ENCODE measurements at places on chromosomes 6 and 20.

GRCh38 chr6:3714768-3715167 is 36.7 kb downstream of the PXDC1 start:
- ATAC-seq = no peak

DNA sequence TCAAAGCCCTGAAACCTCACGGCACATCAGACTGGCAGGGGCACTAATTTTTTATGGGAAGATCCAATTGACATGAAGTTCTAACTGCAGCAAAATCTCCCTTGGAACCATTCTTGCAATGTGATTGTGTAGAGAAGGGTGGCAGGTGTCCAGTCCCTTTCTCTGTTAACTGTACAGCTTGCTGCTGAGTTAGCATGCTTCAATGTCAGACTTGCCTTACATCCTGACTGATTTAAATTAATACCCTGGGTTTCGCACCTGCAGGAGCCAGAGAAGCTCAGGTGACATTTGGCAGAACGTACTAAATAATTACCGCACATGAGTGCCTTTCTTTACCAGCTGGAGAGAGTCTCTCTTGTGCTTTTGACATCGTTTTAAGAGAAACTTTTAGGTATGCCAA is 123.0 kb downstream of the DOK5 start:
- no peak for ATAC-seq

- ATAC-seq = no peak
Measured at GRCh38 chr20:33281550-33282146, 1.4 kb upstream of the BPIFB1 start.

DNA sequence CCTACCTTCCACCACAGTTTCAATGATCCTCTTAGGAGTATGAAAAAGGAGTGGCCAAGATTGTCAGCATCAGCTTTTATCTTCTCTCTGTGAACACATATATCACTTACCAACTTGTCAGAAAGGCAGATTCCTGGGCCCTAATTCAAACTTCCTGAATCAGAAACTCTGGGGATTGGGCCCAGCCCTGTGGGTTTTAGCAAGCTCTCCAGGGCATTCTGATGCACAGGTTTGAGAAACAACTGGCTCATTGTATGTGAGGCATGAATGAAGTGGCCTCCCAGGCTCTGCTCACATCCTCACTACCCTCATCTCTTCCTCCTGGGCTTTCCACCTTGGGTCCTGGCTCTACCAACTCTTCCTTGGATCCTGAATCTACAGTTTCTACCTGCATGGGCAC is 13.2 kb upstream of the THBD start:
- ATAC-seq = no peak

DNA sequence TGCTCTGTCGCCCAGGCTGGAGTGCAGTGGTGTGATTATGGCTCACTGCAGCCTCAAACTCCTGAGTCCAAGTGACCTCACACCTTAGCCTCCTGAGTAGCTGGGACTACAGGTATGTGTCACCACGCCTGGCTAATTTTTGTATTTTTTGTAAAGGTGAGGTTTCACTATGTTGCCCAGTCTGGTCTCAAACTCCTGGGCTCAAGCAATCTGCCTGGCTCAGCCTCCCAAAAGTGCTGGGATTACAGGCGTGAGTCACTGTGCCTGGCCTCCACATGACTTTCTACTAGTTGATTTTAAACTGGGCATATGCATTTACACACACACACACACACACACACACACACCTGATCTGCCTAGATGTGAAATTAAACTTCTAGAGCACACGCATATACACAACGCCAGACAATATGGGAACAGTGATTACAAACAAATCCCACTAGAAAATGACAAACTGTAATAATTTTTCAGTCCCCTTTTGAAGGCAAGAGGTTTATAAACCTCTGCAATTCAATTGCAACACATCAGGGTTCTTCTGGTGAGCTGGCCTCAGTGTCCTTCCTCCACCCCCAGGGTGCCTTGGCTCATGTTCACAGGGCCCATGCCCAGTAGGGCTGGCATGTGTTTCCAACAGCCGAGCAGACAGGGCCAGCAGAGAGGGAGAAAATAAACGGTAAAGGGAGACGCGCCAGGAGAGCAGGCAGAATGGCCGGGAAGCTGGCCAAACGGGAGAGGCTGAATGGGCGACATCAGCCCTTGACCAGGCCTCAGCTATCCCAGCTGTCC is 31.2 kb downstream of the PARD6B start:
- ATAC-seq = peak; percentile 69

- no peak for ATAC-seq
Measured at GRCh38 chr6:137975188-137975940, 108.3 kb downstream of the TNFAIP3 start.

DNA sequence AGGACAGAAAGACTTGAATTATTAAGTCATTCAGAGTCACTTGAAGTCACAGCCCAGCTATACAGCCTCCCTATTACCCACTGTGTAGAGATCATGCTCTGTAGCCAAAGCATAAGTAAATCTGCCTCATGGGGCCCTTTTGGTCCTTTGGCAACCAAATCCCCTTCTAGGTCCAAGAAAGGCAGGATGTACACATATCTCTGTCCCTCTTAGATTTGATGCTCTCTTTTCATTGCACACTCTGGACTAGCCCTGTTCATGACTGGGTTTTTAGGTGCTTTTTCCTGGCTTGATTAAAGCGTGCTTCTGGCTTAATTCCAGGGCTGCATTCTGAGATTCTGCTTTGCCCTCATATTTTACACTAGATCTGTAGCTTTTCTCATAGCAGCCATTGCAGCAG is 296.8 kb downstream of the TENT5A start:
- no peak for ATAC-seq

GRCh38 chr6:113763311-113763766 is 93.8 kb upstream of the MARCKS start:
- no peak for ATAC-seq

GRCh38 chr6:466564-466963 is 75.0 kb downstream of the IRF4 start:
- ATAC-seq = no peak

- ATAC-seq = no peak
Measured at GRCh38 chr6:166269301-166270039, 38.7 kb downstream of the PRR18 start.

DNA sequence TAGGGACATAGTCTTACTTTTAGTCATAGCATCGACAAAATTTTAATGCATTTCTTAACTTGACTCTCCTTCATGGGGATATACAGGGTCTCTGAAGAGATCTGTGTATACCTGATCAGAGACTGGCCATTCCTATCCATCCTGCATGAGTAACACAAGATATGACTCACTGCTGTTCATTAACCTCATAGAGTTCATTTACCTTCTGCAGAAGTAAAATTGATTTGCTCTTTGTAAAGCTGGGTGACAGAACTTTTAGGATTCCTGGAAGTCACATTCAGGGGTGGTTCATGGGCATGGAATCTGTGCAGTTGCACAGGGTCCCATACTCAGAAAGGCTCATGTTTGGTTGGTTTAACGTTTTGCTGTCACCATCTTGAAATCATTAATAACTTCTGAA is 53.2 kb downstream of the PDE7B start:
- peak; percentile 55 for ATAC-seq

DNA sequence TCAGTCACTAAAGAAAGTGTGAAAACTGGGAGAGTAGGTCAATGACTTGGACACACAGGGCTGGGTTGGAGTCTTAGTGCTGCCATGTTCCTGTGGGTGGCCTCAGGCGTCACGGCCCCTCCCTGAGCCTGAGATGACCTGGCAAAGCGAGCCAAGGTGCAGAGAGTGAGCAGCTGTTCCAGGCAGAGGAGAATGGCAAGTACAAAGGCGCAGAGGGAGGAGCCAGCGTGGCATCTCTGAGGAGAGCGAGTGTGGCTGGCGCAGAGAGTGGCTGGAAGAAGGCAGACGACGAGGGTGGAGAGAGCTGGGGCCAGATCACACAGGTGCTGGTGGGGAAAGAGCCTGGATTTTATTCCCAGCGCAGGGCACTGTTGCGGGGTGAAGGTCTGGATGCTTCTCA is 20.6 kb upstream of the CHMP4B start:
- ATAC-seq = no peak

DNA sequence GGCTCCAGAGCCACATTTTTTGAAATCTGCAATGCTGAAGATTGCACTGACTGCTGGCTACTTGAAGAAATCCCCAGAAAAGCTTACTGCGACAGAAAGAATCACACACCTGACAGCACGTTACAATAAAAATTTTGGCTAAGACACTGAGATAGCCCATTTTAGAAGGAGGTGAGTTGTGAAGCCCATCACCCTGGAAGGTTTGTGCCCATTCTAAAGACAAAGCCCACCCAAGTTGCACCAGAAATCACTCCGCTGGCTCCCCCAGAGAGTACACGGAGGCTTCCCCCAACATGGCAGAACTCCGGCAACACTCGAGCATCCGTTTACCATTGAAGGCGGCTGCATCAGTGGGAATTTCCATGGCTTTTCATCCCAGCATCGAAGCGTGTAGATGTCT is 29.4 kb downstream of the LPA start:
- no peak for ATAC-seq

GRCh38 chr6:42337985-42338743 is 113.6 kb downstream of the TRERF1 start:
- no peak for ATAC-seq

- no peak for ATAC-seq
Measured at GRCh38 chr6:137102851-137103492, 58.2 kb upstream of the IL20RA start.

- ATAC-seq = no peak
Measured at GRCh38 chr20:62922451-62922921, 3.8 kb downstream of the DIDO1 start.

GRCh38 chr6:139757784-139758183 is 383.3 kb upstream of the CITED2 start:
- ATAC-seq = no peak

GRCh38 chr6:20833881-20834515 is 299.7 kb downstream of the CDKAL1 start:
- ATAC-seq = peak; percentile 79

GRCh38 chr6:109595998-109596397 is 95.0 kb downstream of the AK9 start:
- peak; percentile 62 for ATAC-seq

DNA sequence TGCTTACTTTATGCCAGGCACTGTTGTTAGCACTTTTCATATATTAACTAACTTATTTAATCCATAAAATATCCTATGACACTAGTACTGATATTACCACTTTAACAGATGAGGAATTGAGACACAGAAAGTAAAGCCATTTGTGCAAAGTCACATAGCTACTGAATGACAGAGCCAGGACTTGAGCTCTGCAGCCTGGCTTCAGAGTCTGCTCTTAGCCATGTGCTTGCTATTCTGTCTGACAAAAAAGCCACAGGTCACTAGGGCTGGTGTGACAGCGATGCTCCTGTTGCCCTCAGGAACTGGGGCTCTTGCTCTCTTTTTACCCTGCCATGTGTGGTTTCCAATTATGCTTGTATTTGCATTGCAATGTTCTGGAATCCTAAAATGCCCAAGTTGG is 44.7 kb upstream of the RNF8 start:
- ATAC-seq = no peak

DNA sequence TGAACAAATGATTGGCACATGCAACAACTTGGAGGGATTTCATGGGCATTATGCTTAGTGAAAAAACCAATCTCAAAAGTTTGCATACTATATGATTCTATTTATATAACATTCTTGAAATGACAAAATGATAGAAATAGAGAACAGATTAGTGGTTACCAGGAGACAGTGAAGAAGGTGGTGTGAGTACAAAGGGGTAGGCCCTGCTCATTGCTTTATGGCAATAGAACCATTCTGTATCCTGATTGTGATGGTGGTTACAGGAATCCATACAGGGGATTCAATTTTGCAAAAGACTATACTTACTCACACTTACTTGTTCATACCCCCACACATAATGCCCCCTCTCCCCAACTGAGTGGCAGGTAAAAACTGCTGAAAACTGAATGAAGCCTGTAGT is 30.2 kb upstream of the LAMA4 start:
- ATAC-seq = no peak

DNA sequence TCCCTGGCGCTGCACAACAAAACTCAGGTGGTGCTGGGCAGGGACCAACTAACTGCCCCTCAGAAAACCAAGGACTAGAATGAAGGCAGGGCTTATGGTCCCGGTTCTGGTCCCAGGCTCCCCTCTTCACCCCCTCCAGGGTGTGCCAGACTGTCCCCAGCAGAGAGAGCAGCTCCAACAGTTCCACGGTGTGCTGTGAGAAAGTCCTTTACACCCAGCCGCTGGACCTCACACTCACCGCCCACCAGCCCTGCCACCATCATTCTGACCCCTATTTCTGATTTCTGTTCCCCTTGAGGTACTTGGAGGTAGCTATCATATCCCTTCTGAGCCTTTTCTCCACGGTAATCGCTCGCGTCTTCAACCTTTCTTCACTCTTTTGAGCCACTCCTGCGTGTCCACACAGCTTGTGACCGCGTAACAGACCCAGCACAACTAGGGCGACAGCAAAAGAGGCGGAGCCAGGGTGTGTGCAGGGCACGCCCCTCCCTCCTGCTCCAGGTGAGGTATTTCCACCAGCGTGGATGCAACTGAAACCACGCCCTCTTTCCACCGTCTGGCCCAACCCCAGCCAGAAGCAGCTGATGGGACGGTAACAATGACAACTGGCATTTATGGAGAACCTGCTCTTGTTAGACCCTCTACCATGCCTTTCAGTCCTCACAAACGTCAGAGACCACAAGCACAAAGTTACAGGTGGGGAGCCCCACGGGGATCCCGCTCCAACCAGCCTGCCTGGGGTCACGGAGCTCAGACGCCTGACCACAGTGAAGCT is 2.3 kb downstream of the PXDC1 start:
- no peak for ATAC-seq

GRCh38 chr6:125095580-125096301 is 57.8 kb upstream of the TPD52L1 start:
- ATAC-seq = no peak

DNA sequence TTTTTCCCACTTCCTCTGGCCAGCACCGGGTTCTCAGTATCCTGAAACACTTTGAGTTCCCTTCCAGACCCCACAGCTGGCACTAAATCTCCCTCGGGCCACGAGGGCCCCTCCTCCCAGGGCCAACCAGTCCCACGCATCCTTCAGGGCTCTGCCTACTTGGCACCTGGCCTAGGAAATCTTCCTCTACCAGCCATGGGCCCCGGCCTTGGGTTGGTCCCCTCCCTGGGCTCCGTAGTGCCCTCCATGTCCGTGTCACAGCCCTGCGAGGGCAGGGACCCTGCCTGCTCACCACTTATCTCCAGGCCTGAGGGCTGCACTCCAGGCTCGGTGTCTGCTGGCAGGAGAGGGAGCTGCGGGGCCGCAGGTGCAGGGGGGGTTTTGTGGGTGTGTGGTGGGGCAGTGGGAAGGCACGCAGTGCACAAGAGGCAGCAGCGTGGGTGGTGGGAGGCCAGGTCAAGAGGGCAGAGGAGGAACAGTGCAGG is 48.8 kb upstream of the CDH22 start:
- ATAC-seq = peak; percentile 40

- ATAC-seq = no peak
Measured at GRCh38 chr6:55774286-55775028, 100.9 kb downstream of the BMP5 start.

- ATAC-seq = no peak
Measured at GRCh38 chr6:20909621-20910020, 375.4 kb downstream of the CDKAL1 start.
